NCI-H2081 (cell line): ENCODE measurements at places on chromosomes 6 and 20.

- DNase-seq: no peak
Measured at GRCh38 chr6:24766680-24767462, 7.9 kb upstream of the GMNN start.

DNA sequence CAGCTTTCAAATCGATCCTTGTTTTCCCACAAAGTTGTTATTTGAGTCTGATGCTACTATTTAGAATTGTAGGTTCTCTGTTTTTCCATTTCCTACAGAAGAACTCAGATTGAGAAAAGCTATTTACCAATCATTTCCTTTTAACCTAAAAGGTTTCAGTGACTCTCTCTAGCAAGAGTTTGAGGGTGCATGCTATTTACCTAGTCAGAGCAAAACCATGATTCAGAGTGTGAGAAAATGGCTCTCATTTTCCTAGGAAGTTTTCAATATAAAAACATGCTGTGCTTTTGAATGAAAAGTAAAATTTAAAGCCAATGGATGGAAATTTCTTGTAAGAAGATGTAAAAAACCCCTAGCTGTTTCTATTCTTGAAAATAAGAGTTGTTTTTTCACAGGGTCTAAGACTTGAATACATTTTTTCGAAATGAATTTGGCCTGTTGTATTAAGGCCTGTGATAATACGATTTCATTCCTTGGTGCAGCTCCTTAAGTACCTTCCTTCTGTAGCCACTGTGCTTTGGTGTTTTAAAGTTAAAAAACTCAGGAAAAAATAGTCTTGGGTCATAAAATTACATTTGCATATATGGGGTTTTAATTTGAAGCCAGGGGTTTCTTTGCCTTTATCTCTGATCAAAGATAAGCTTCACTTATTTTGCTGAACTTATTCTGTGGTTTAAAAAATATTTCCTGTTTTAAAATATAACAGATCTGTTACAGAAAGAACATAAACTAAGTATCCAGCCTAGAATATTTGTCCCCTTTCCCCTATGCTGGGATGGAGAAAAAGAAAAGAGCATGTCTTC is 18.0 kb upstream of the RSPH3 start:
- no peak for DNase-seq

DNA sequence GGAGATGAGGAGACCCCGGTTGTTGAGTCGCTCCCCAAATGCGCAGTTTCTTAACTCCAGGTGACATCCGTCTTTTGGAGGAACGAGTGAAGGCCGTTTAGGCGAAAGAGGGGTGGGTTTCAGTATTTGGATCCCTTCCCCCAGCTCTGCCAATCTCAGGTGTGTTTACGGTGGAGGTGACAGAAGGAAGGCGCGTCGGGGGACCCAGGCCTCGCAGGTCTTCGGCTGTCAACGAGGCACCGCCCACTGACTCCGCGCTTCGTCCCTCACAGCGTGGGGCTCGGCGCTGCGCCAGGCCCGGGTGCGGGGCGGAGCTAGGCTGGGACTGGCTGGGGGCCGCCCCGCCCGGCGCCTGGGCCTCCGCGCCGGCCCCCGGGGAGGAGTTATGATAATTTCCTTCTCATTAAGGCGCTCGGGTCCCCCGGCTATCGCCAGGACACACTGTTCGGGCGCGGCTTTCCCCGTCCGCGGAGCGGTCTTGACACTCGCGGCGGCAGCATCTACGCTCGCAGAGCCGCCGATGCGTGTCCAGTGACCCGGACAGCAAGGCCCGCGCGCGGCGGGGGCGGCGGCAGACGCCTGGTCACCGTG is at the start of gene TFAP2C:
TFAP2C (plus strand) TSS at position 434 of the 591 bp plus-strand sequence. CDS start 239 bp downstream, outside the sequence.
- no peak for DNase-seq

DNA sequence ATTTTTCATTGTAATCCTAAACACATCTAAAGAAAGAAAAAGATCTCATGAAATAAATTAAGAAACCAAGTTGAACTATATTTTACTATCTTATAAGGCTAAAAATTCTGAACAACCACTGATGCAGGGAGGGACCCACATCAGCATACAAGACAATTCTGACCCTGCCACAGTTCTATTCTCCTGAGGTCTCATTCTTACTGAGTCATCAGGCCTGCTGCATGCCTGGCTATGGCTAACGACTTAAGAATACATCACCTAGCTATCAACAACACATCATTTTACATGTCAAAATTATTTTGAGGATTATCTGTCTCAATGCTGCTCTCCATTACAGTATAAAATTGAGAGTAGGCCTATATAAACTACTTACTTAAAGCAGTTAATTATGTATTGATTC is 52.9 kb downstream of the FBXL4 start:
- DNase-seq: no peak

DNA sequence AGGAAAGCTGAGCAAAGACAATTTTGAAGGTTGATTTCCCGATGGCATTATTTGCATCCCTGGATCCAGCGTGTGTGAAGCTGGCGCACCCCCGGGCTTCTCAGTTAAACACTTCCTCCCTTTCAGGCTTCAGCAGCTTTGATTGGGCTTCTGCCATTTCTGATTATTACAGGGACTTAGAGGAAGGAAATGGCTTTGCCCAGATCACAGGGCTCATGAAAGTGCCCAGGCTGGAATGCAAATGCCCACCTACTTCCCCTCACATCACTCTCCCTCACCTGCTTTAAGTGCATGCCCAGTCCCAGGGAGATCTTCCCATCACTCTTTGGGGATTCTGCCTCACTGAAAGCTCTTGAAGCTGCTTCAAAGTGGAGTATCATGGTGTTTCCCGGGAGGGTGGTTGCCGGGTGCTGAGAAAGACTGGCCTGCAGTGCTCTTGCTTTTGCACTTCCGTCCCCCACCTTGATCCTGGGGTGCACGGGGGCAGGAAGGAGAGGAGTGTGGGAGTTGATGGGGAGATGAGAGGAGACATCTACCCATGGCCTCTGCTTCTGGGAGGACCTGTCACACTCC is 28.3 kb downstream of the PHACTR3 start:
- no peak for DNase-seq

DNA sequence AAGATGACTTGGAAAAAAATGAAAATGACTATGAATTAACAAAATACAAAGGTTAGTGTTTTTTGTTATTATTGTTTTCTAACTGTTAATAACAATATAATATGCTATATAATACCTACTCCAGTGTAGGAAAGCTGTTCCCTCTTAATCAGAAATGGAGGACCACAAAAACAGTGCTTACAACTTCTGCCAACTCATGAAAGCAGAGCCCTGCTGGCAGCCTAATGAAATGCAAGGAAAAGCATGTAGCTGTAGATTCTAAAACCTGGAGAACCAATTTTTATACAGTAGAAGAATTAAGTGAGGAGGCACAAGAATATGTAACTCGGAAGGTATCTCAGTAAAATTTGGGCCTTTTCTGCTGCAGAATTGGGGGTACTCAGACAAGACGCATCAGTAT is 29.4 kb downstream of the PHIP start:
- peak; percentile 10 for DNase-seq

- DNase-seq: no peak
Measured at GRCh38 chr20:40331807-40332560, 357.1 kb downstream of the MAFB start.

- DNase-seq: no peak
Measured at GRCh38 chr20:19552221-19553180, 205.6 kb upstream of the RIN2 start.

- DNase-seq: no peak
Measured at GRCh38 chr6:145070791-145071190, 664.5 kb downstream of the EPM2A start.
